Left colon (tissue), 2 donors: ENCODE measurements at places on chromosomes 12 and 14.

DNA sequence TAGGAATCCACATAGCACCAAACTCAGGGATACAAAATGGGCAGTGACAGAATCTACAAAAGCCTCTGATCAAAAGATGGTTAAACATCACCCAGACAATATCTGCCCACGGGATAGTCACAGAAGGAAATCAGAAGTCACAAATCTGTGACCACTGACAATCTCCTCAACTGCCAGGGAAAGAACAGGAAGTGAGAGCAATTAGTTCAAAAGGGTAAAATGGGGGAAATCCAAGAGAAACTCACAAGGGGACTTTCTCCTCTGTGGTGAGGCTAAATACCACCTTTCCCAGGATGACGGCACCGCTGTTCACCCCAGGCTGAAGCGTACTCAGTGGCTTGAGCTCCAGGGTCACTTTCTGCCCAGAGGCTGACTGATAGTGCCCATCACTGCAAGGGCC lies 10.7 kb downstream of the TTC5 start:
- DNase-seq = no peak

- DNase-seq = no peak
These were observed 21.1 kb upstream of the ADAM20 start for GRCh38 chr14:70555890-70556289.

DNA sequence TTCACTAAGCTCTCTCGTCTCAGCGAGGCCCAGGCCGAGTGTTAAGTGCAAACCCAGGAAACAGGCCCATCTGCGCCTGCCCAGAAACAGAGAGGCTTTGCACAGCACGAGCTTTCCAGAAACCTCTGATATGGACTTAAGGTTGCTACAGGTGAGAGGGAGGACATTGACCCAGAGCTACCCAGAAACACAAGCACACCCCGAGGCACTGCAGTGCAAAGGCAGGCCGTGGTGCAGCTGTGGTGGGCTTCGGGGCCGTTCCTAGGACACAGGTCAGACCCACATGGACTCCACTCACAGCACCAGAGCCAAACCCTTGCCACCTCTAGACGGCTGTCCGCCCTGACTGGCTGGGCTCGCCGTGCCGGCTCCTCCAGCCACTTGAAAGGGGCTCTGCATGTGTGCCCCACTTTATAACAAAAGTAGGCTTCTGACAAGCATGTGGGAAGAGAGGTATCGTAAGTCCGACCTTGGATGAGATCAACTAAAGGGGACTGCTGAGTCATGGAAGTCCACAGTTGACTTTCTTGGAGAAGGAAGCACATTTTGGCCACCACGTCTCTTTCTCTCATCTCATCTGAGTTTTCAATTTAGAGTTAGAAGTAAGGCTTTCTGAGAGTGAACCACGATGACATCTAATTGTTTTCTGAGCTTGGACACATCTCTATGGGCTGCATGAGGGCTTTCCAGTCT lies 38.2 kb downstream of the CACNA2D4 start:
- DNase-seq = no peak

GRCh38 chr14:31921721-31922120 lies 155.4 kb upstream of the ARHGAP5 start:
- DNase-seq = no peak

- DNase-seq = no peak
These were observed 21.2 kb downstream of the TMED10 start for GRCh38 chr14:75155169-75155568.

DNA sequence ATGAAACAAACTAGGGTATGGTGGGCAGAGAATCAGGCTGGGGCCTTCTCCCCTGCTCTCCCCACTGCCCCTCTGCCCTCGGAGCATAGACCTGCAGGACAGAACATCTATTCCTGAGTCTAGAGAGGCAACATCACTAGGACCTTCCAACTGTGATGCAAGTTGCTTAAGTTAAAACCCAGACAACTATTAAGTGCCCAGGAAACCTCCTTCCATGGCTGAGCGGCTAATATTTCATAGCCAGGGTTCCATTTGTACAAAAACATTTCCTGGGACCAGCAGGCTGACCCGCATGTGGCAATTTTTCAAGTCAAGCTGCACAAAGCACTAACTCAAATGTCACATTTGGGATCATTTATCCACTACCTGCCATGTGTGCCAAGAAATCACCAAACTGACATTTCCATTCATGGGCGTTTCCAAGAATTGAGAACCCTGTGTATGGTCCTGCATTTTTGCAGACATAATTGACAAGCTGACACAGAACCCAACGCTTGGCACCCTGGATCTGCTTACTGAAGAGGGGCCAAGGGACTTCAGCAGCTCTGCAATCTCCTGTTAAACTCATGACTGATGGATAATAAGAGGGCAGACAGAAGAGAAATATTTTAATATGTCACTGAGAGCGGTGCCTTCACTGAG lies 32.7 kb downstream of the NT5DC3 start:
- DNase-seq = no peak

DNA sequence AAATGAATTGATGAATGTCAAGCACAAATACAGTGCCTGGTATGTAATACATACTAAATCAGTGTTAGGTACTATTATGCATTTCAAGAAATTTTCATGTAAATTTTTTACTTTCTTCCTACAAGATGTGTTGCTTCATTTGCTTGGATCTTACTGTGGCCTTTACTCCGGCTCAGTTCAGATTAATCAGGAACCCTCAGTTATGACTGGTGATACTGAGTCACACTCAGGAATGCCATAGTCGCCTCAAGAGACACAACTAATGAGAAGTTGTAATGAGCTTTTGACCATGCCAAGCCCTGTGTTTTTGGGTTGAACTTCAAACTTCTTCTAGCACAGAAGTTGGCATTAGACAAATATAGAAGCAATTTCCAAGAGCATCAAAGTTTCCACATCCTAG lies 96.0 kb downstream of the TGFB3 start:
- DNase-seq = no peak

DNA sequence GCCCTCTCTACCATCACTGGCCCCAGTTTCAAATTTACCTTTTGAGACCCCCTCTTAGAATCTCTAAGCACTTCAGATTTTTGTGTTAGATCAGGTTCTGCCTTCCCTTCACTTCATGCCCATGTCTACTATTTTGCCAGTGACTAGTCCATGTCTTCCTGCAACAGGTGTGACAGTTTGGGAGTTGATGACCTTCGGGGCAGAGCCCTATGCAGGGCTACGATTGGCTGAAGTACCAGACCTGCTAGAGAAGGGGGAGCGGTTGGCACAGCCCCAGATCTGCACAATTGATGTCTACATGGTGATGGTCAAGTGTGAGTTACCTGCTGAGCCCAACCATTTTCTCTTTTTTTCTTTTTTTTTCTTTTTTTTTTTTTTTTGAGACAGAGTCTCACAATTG lies 5.8 kb upstream of the PA2G4 start:
- no peak for DNase-seq

GRCh38 chr14:104390941-104391901 lies 188.3 kb upstream of the C14orf180 start:
- DNase-seq = no peak

DNA sequence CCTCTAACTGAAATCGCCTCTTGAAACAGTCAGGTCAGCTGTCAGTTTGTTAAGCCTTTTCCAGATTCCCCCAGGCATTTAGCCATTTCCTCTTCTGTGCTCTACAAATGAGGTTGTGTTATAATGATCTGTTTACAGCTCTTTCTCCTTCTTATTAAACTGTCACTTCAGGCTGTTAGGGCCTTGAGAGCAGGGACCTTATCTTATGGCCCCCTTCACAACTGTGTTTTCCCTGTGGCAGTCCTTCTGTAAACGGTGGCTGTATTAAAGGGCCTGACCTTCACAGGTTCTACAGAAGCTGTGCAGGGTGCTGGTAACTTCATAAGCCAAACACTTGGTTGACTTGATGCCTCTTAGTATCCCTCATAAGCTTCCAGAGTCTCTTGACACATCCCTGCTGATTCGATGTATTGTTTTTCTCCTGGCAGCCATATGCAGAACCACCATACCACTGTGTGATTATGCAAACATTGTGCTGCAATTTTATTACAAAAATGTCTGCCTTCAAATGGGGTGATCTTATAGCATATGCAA lies 104.7 kb downstream of the PLEKHA5 start:
- no peak for DNase-seq

DNA sequence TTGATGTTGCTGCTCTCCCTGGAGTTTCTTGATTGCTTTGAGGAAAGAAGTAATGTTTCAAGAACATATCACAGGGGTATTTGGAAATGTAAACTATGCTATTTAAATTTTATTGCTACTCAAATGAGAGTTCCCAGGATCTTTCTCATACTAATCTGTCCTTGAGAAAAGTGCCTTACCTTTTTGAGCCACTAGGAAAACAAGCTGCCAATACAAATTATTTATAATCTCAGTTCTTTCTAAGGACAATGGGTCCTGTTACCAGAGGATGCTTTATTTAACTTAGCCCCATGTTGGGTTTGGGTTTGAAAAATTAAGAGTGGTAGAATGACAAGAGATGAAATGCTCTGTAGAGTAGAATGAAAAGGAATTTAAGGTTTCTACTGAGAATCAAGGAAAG lies 258.2 kb upstream of the PRKD1 start:
- DNase-seq = no peak
